Activated CD4-positive, alpha-beta T cell treated with anti-CD3 and anti-CD28 coated beads for 1 hour (primary cell): ENCODE measurements at places on chromosomes 11 and 22.
A peak's percentile ranks its signal among the peaks of the same experiment; 100 is the strongest.

- no peak for DNase-seq
Observed at GRCh38 chr11:78935398-78936068, 360.9 kb upstream of the NARS2 start.

GRCh38 chr22:20456064-20456721 is 18.6 kb upstream of the SCARF2 start:
- DNase-seq: peak; percentile 65

DNA sequence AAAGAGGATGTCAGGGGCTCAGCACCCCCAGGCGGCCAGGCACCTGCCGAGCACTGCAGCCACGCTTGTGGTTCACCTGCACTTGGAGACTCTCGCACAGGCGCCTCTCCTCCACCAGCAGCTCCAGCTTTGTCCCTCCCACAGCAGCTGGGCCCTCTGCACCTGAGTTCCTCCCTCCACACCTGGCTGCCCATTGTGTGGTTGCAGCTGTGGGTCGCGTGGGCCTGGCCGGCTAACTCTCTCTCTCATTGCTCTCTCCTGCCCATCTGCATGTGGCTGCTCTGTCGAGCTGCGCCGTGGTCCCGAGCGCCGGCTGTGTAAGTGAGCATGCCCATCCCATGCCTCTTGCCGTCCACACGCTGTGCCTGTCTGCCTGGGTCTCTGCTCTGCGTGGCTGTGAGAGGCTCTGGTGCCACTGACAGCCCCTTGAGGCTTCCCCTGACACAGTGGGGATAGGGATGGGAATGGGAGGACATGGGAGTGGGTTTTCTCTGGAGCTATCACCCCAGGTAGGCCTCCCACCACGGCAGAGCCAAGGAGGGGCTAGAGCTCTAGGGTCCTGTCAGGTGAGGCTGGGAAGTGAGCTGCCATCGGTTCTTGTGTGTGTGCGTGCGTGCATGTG is 8.5 kb upstream of the ACR start:
- DNase-seq: no peak

- DNase-seq: no peak
Observed at GRCh38 chr22:43446037-43446803, 34.4 kb downstream of the MPPED1 start.

GRCh38 chr11:23192256-23192655 is 332.0 kb upstream of the CCDC179 start:
- DNase-seq: no peak

- no peak for DNase-seq
Observed at GRCh38 chr11:117059611-117060148, 38.5 kb downstream of the SIK3 start.

- no peak for DNase-seq
Observed at GRCh38 chr11:129264114-129264513, 72.0 kb upstream of the ARHGAP32 start.

DNA sequence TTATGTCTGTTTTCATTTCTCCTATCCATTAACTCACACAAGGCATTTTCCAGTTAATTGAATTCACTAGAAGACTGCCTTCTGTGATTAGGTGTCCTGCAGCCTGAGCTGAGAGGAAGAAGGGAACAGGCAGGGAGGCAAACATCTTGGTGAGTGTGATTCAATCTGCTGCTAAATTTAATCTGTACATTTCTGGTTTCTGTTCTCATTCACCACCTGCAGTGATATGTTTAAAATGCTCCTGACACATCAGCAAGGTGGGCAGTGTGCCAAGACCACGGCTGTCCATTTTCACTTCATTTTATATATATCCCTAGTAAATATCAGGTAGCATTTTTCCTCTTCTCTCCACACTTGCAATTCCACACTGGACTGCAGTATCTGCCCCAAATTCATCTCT is 416.5 kb downstream of the TMEM135 start:
- no peak for DNase-seq

GRCh38 chr11:43467958-43468357 is 109.2 kb downstream of the TTC17 start:
- DNase-seq: no peak

DNA sequence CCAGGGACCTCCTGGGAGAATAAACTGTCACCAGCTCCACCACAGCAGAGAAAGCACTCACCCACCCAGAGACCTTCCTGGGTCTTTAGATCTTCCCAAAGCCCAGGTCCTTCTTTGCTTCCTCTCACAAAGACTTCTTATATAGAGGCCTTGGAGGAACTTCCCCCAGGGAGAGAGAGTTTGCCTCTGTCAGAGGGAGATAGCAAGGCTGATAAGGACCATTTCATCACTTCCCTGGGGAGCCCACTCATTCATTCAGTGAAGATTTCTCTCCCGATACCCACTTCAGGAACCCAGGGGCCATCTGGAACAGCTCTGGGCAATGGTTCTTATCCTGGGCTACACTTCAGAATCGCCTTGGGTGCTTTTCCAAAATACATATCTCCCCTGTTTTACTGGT is at the start of gene PRG2:
Gene PRG2 (minus strand): TSS at position 116 of the 400 bp plus-strand sequence. CDS start 706 bp downstream, outside the sequence.
- DNase-seq: no peak

GRCh38 chr11:4467811-4468606 is 14.4 kb upstream of the OR52K1 start:
- no peak for DNase-seq

GRCh38 chr11:118051611-118052461 is 25.0 kb upstream of the TMPRSS4 start:
- DNase-seq: peak; percentile 53

GRCh38 chr11:71499546-71499945 is 27.5 kb upstream of the KRTAP5-7 start:
- DNase-seq: no peak

GRCh38 chr11:30753994-30754393 is 167.8 kb upstream of the MPPED2 start:
- DNase-seq: no peak

- no peak for DNase-seq
Observed at GRCh38 chr11:27907091-27907490, 200.9 kb downstream of the KIF18A start.

DNA sequence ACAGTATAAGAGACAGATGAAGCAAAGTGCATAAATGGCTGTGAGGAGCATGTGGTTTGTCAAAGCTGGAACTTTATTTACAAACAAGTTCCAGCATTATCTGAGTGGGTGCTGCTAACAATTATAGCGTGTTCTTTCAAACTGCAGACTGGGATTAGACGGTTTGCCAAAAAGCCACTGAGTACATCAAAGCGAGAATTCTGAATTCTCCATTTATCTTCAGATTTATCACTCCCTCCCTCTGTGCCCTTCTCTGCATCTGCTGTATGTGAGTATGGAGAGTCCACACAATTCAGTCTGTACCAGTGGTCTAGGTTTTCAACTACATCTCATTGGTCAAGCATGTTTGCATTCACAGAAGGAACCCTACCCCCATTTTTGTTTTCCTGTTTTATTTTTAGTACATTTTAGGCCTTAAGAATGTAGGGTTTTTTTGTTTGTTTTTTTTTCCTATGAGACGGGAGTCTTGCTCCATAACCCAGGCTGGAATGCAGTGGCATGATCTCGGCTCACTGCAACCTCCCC is 18.1 kb upstream of the INCENP start:
- DNase-seq: no peak

DNA sequence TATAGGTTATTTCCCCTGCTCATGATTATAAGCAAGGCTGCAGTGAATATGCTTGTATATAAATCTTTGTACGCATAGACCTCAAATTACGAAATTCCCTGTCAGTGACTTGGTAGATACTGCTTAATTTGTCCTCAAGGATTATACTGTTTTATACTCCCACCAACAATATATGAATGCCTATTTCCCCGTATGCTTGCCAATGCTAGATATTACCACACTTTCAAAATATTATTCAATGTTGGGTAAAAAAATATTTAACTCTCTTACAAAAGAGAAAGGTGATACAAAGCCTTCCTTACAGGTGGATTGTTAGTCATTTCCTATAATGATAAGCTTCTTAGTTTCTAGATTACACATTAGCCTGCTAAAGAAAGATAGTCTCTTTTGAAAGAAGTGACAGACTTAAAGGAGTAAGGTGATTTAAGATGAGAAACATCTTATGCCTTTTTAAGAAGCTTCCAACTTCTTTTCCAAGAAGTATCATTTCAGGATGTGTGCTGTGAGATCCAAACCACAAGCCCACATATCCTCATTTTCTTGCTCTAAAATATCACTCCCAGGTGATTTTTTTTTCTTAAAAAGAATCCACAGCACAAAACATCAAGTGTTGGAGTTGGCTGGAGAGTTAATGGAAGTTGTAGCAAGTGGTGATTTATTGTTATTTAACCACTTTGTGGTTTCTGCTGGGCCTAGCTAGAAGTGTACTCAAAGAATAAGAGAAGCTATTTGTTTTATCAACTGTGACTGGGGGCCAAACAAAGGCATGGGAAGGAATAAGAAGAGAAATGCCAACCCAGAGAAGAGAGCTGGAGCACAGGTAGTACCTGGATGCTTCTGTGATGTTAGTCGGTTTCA is 59.2 kb downstream of the BARX2 start:
- no peak for DNase-seq

GRCh38 chr22:47057916-47058585 is 295.6 kb downstream of the TBC1D22A start:
- no peak for DNase-seq

- no peak for DNase-seq
Observed at GRCh38 chr22:46297151-46297812, 612 bp downstream of the GTSE1 start.

DNA sequence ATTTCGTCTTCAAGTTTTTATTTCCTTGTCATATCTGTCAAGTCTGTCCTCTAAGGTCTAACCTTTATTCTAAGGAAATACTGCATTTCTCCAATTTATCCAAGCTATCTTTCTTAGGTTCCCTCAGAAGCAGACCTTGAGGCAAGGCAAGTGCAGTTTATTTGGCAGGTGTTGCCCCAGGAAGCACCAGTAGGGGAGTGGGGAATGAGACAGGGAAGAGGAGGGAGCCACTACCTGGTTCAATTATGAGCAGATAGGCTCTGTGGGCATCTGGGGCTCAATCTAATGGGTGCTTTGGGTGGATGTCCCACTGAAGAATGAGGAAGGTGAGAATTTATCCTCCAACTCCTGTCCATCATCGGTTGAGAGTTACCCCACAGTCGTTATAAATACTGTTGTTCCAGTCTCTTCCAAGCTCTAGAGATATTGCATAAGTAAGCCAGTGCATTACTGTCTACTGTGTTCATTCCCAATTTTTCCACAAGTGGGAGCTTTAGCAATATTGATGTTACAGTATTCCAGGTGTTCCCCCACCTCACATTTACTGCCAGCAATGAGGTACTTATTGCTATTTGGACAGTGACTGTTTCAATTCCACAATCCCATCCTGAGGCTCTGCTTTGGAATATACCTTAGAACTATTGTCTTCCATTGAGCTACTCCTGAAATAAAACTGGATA is 154.9 kb upstream of the CEP126 start:
- DNase-seq: no peak
